ENCODE measurements at places on chromosomes 6 and 20. TPM values are rescaled to one million over a fixed set of nuclear protein-coding genes. Genes with fewer than 3 reads are reported as not detected.

Gene KIF3B
- total RNA-seq = 23.9 TPM

GRCh38 chr6:109314313-109314712 lies 68.0 kb downstream of the CD164 start:
- no peak overlapping the region for H3K27ac ChIP-seq
- no peak for DNase-seq
- H3K36me3 ChIP-seq = no peaks in the 10 kb centered on the region
- H3K27me3 ChIP-seq = no peaks in the 10 kb centered on the region
- no peaks in the 10 kb centered on the region for H3K4me1 ChIP-seq

DNA sequence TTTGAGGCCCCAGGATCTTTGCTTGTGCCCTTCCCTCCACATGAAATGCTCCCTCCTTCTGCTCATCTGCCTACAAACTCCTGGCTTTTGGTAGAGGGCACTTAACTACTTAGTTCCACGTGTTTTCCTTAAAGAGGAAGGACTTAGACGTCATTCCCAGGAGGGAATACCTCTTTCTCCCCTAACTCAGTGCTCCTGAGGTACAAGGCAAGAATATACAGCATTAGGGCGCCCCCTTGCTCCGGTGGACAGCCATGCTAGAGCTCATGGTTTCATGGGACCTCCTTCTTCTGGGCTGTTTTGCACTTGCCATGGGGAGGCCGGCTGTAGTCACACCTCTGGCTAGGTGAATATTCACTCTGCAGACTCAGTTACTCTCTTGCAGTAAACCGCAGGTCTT lies 93.8 kb upstream of the LY86 start:
- H3K36me3 ChIP-seq = no peaks in the 10 kb centered on the region
- no peaks in the 10 kb centered on the region for H3K27me3 ChIP-seq
- H3K27ac ChIP-seq = no peak overlapping the region
- peak; percentile 84 for DNase-seq
- H3K4me3 ChIP-seq = no peak overlapping the region

Gene BFSP1
- total RNA-seq = 0.13 TPM

GRCh38 chr20:40493071-40493470 lies 196.0 kb downstream of the MAFB start:
- H3K4me1 ChIP-seq = peaks cover 44% of the 10 kb centered on the region
- H3K36me3 ChIP-seq = no peaks in the 10 kb centered on the region
- no peaks in the 10 kb centered on the region for H3K27me3 ChIP-seq
- no peak for DNase-seq

DNA sequence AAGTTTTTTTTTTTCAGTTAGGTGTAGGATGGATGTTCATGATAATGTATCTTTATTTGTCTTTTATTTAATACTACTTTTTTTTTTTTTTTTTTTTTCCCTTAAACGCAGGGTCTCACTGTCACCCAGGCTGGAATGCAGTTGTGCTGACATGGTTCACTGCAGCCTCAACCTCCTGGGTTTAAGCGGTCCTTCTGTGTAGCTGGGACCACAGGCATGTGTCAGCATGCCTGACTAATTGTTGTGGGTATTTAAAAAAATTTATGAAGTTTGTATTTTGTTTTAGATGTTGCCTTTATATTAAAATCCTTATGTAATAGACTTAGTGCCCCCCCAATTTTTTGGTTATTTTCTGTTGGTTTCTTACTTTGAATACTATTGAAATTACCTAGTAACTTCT lies 42.6 kb downstream of the NCOA3 start:
- H3K4me3 ChIP-seq = no peak overlapping the region
- peaks cover 51% of the 10 kb centered on the region for H3K4me1 ChIP-seq
- no peaks in the 10 kb centered on the region for H3K36me3 ChIP-seq
- no peak overlapping the region for H3K27ac ChIP-seq

- peak overlapping the region; percentile 62 for H3K4me3 ChIP-seq
- H3K4me1 ChIP-seq = peaks cover 69% of the 10 kb centered on the region
- peak overlapping the region; percentile 85 for H3K27ac ChIP-seq
Measured at GRCh38 chr20:64077876-64078551, 1.3 kb downstream of the RGS19 start.

DNA sequence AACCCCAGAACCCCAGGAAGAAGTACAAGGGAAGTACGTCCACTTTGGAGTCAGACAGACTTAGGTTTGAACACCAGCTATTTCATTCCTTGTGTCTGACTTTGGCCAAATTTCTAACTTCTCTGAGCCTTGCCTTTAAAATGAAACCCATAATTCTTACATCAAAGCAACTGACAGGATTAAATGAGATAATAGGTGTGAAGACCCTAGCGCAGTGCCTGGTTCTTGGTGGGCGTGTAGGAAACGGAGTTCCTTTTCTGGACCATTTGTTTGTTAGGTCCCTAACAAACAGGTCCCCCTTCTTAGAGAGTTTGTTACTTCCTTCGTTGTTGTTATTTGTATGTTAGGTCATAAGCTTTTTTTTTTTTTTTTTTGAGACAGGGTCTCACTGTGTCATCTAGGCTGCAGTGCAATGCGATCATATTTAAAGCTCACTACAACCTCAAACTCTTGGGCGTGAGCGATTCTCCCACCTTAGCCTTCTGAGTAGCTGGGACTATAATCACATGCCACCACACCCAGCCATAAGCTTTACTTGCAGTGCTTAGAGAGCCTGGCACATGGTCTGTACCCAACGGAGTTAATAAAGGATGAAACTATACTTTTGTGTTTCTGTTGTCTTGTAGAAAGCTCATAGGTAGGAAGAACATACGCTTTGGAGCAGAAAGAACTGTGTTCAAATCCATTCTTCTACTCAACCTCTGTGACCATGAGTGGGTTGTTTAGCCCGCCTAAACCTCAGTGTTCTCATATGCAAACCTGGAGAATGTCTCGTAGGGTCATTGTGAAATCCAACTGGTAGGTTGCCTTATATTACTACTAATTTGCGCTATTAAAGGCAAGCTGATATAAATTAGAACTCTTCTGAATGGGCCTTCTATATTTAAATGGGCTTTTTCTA lies 21.8 kb upstream of the MROH8 start:
- peaks cover 23% of the 10 kb centered on the region for H3K36me3 ChIP-seq
- no peak overlapping the region for H3K27ac ChIP-seq
- DNase-seq = no peak
- no peaks in the 10 kb centered on the region for H3K27me3 ChIP-seq

GRCh38 chr20:35974256-35974655 lies 5.9 kb downstream of the CNBD2 start:
- H3K4me1 ChIP-seq = no peaks in the 10 kb centered on the region
- H3K27me3 ChIP-seq = no peaks in the 10 kb centered on the region
- no peaks in the 10 kb centered on the region for H3K36me3 ChIP-seq
- DNase-seq = no peak
- no peak overlapping the region for H3K4me3 ChIP-seq

DNA sequence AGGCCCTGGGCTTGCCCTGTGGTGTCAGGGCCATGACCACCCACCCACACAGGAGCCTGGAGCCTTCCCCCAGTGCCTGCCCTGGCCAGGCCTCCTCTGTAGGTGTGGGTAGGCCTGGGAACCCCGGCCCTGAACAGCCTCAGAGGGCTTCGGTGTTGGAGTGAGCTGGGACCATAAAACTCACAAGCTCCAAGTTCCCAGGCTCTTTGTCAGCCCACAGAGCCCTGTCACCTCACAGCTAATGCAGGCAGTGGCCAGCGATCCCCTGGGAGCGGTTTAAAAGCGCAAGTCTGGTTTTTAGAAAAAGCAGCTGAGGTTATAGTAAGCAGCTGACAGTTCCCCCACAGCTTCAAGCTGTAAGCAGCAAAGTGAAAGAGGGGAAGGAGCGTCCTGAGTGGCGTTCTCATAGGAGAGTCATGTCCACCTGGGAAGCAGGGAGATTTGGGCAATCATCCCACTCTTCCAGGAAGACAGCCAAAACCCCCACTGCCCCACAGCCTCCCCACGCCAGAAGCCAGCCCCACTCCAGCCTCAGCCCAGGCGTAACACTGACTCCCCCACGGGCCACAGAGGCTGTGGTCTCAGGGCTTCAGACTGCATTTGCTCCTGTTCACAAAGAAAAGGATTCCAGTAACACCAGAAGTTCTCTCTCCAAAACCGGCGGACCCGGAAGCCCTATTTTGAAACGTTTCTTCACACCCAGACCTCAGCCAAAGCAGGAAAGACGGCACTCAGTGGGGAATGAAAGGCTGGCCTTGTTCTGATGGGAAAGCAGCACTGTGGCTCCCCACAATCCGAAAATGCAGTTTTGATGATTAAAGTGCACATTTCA lies 34.3 kb upstream of the FOXC1 start:
- H3K36me3 ChIP-seq = no peaks in the 10 kb centered on the region
- no peak for DNase-seq
- peaks cover 31% of the 10 kb centered on the region for H3K27me3 ChIP-seq
- no peak overlapping the region for H3K4me3 ChIP-seq
- H3K4me1 ChIP-seq = no peaks in the 10 kb centered on the region
- no peak overlapping the region for H3K27ac ChIP-seq

Gene TSBP1
- not detected for total RNA-seq

DNA sequence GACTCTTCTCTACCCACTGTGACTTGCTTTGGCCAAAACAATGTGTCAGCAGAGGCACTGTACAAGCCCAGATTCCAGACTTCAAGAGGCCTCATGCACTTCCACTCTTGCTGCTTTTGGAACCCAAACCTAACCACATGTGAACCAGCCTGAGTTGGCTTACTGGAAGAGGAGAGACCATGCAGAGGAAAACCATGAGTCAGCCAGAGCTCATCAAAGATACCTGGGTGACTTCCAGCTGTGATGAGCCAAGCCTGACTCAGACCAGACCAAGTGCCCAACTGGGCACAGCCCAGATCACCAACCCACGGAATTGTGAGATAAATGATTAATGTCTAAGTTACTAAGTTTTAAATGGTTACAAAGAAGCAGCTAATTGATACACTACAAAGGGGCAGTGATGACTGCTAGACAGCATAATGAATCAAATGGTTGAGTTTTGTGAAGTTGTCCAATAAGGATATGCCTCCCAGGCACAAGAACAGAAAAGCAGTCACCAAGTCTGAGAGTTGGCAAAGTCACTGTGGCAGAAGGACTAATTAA lies 16.2 kb upstream of the BEND6 start:
- H3K4me3 ChIP-seq = no peak overlapping the region
- DNase-seq = no peak
- H3K27ac ChIP-seq = no peak overlapping the region
- no peaks in the 10 kb centered on the region for H3K36me3 ChIP-seq

- H3K4me3 ChIP-seq = no peak overlapping the region
- peaks cover 17% of the 10 kb centered on the region for H3K4me1 ChIP-seq
- no peaks in the 10 kb centered on the region for H3K36me3 ChIP-seq
- H3K27ac ChIP-seq = peak overlapping the region; percentile 63
- H3K27me3 ChIP-seq = no peaks in the 10 kb centered on the region
Measured at GRCh38 chr6:163420289-163420614, 5.7 kb downstream of the QKI start.

- H3K36me3 ChIP-seq = peaks cover 17% of the 10 kb centered on the region
- no peak overlapping the region for H3K4me3 ChIP-seq
- DNase-seq = no peak
- H3K4me1 ChIP-seq = peaks cover 34% of the 10 kb centered on the region
- no peaks in the 10 kb centered on the region for H3K27me3 ChIP-seq
Measured at GRCh38 chr20:10635476-10636208, 38.2 kb downstream of the JAG1 start.

- H3K36me3 ChIP-seq = no peaks in the 10 kb centered on the region
- DNase-seq = no peak
- no peak overlapping the region for H3K27ac ChIP-seq
- no peaks in the 10 kb centered on the region for H3K27me3 ChIP-seq
- no peaks in the 10 kb centered on the region for H3K4me1 ChIP-seq
Measured at GRCh38 chr6:145075425-145075824, 659.9 kb downstream of the EPM2A start.

DNA sequence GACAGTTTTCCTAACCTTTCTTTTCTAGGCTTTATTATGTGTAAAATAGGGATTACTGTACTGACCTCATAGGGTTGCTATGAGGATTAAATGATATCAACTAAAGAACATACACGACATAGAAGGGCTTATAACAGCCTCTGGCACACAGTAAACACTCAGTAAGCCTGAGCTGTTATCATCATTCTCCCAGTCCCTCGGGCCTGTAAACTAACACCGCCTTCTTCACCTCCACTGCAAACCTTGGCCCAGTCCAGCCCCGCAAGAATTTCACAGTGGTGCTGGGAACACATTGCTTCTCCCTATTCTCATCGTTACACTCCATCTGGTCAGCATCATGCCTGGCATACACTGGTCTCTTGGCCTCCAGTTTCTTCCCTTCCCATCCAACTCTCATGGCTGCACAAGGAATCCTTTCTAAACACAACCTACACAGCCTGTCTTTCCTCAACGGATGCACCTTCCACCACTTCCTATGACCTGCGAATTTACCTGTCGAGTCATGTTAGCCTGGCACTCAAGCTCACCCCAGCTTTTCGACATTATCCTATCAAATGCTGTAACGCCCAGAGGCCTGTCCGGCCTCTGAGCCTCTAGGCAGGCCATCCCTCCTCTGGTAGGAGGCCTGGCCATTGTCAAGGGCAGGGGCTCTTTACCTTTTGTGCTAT lies 92.1 kb downstream of the FYN start:
- H3K27ac ChIP-seq = peak overlapping the region; percentile 61
- no peaks in the 10 kb centered on the region for H3K27me3 ChIP-seq
- no peak for DNase-seq
- H3K4me1 ChIP-seq = peaks cover 52% of the 10 kb centered on the region
- H3K4me3 ChIP-seq = no peak overlapping the region
- H3K36me3 ChIP-seq = peaks cover 5% of the 10 kb centered on the region

- peak overlapping the region; percentile 82 for H3K27ac ChIP-seq
- H3K4me3 ChIP-seq = peak overlapping the region; percentile 20
- peak; percentile 93 for DNase-seq
- H3K4me1 ChIP-seq = peaks cover 5% of the 10 kb centered on the region
- H3K27me3 ChIP-seq = no peaks in the 10 kb centered on the region
- H3K36me3 ChIP-seq = peaks cover 38% of the 10 kb centered on the region
Measured at GRCh38 chr6:169654598-169655391, 47.0 kb downstream of the WDR27 start.

DNA sequence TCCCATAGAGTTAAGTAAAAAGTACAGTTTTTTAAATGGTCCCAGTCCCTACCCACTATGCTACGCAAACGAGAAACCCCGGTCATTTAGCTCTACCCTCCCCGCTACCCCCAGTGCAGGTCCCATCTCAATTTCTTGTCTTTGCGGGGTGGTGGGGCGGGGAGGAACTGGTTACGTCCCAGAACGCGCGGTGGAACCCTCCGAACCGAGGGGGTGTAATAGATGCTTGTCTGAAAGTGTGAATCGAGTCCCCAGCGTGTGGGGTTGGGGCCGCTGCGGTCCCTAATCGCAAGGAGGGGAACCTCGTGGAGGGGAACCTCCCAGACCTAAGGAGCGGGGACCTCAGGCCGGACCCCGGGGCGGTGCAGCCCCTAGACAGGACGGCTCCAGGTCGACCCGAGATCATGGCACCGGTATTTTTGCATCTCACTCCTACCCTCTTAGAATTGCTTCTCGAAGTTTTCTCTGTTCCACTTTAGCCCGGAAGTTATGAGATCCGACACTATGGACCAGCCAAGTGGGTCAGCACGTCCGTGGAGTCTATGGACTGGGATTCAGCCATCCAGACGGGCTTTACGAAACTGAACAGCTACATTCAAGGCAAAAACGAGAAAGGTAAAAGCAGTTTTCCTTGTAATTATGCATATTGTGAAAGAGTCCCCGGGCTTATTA lies 779 bp downstream of the HEBP2 start:
- peak overlapping the region; percentile 91 for H3K4me3 ChIP-seq
- H3K4me1 ChIP-seq = no peaks in the 10 kb centered on the region
- H3K27me3 ChIP-seq = no peaks in the 10 kb centered on the region
- DNase-seq = peak; percentile 90
- peaks cover 42% of the 10 kb centered on the region for H3K36me3 ChIP-seq

GRCh38 chr6:166599205-166599604 lies 12.7 kb upstream of the RAMACL start:
- peak overlapping the region; percentile 72 for H3K27ac ChIP-seq
- no peak for DNase-seq
- peaks cover 12% of the 10 kb centered on the region for H3K4me1 ChIP-seq
- H3K4me3 ChIP-seq = no peak overlapping the region
- peaks cover 7% of the 10 kb centered on the region for H3K36me3 ChIP-seq

- no peak for DNase-seq
- H3K27me3 ChIP-seq = no peaks in the 10 kb centered on the region
- no peak overlapping the region for H3K27ac ChIP-seq
- no peaks in the 10 kb centered on the region for H3K36me3 ChIP-seq
Measured at GRCh38 chr20:5969348-5969935, 19.0 kb downstream of the MCM8 start.

All from spleen (tissue), 13 donors.